ENCODE measurements at places on chromosomes 13 and 19.

DNA sequence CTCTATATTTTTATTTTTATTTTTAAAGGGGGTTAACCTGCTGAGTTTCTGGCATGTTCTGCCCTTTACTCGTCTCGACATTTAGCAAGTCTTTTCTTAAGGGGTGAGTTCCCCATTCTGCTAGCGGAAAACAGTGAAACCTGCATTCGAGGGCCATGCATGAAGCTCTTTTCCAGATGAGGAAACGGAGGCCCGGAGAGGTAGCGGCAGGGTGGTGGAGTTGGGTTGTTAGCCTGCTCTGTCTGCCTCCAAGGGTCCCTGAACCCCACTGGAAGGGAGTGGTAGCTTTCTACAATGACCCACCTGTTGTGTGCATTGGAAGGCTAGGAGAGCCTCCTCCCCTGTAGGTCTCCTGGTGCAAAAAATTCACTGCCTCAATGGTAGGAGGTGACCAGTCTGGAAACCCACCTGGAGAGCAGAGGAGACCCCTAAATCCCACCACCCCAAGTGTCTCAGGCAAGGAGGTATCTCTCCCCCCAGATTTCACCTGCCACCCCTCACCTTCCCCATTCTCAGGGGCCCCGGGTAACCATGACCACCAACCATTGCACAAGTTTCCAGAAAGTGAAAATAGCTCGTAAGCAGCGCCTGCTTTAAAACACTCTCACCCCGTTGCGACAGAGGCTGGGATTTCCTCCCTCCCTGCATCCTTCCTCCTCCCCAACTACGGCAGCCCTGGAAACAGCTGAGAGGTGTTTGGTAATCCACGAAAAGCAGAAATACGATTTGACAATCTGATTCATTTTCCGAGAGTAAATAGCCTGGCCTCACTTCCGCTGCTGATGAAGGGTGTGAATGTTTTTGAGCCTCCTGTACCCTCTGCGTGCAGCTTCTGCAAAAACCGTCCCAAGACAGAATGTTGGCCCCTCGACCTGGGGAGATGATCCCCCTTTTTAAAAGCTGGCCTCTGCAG is 3.5 kb downstream of the KLF2 start:
- DNase-seq = peak; percentile 35

- DNase-seq = no peak
Observed at GRCh38 chr19:38072776-38073750, 151.0 kb downstream of the DPF1 start.

DNA sequence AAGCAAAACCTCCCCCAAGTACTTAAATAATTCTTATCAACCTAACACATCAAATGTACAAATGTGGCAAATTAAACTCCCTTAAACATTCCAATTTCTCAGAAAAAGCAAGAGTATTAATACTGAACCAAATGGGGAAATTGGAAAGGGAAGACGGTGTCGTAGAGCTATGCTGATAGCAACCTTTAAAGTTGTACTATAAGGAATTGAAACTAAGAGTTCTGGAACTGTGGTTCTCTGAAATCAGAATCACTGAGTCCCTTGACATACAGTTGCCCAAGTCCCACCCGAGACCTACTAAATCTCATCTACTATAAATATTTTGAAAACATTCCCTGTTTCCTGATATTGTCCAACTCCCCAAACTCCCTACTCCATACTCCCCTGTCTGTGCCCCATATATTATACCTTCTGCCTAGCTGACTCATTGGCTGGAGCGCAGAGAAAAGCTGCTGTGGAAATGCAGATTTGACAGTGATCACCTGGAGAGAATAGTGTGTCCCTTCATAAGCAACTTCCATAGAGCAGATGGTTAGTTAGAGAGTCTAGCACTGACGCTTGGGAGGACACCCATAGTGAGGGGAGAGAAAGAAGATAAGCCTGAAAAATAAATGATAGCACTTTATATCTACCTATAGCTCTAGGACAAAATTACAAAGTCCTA is 51.4 kb upstream of the ITM2B start:
- DNase-seq = peak; percentile 89

DNA sequence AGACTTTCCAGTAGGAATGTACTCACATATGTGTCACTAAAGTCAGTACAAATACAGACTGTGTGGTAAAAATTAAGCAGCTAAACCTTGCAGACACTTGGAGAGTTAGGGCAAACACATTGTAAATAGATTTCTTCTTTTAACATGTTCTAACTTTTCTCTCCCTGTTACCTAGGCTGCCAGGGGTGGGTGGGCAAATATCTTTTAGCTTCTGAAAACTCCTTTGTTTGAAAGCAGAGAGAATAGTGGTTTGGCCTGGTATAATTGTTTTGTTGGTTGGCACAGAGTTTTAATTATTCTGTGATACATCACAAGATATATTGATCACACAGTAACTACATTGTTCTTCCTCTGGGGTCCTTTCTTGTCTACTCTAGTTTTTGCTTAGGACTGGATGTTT is 289.8 kb upstream of the DACH1 start:
- DNase-seq = no peak

DNA sequence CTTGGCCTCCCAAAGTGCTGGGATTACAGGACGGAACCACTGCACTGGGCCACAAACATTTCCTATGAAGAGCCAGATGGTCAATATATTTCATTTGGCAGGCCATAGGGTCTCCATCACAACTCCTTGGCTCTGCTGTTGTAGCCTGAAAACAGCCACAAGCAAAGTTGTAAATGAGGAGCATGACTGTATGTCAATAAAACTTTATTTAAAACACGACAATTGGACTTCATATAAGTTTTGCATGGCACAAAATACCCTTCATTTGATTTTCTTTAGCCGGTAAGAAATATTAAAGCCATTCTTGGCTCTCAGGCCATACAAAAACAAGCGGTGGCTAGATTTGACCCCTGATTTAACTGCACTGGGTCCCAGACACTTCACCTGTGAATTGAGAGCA is 3.1 kb upstream of the FPR1 start:
- no peak for DNase-seq

DNA sequence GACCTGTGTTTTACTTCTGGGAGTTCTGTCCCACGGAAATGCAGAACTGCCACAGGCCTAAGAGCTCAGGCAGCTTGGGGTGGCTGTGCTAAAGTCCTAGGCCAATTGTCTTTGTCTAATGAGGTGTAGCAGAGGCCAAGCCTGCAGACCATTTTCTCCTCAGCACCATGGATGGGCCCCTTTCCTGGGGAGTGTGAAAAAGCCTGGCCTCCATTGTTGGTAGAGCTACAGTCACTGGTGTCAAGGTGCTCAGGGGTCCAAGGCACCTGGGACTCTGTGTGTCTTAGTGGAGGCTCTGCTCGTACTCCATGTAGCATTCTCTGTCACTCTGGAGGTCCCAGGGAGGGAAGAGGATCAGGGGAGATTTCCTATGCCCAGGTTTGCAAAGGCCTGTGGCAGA is 329.6 kb downstream of the SLITRK5 start:
- no peak for DNase-seq

- no peak for DNase-seq
Observed at GRCh38 chr19:48842789-48843162, 6.5 kb upstream of the HSD17B14 start.

GRCh38 chr13:25762281-25762680 is 289.5 kb downstream of the SHISA2 start:
- DNase-seq = no peak

- DNase-seq = no peak
Observed at GRCh38 chr19:47353307-47353712, 4.2 kb downstream of the DHX34 start.

DNA sequence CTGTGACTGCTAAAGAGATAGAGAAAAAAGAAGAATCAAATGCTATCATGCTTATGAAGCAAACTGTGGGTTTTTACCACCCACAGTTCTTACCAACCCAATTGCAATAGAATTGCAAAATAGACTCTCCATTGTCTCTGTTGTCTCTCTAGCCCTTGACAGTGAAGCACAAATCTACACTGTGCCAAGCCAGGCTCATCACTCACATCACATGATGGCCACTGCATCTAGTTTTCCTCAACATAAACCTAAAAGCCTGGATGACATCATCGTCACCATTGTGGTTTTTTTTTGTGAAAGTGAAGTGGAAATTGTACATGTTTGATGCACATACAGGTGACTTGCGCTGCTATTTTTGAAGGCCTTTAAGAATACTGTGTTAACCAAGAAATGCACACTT is 56.1 kb downstream of the KL start:
- DNase-seq = no peak

GRCh38 chr13:27199211-27199610 is 27.6 kb upstream of the USP12 start:
- no peak for DNase-seq

GRCh38 chr13:77919246-77919920 is 752 bp upstream of the EDNRB start:
- DNase-seq = no peak

DNA sequence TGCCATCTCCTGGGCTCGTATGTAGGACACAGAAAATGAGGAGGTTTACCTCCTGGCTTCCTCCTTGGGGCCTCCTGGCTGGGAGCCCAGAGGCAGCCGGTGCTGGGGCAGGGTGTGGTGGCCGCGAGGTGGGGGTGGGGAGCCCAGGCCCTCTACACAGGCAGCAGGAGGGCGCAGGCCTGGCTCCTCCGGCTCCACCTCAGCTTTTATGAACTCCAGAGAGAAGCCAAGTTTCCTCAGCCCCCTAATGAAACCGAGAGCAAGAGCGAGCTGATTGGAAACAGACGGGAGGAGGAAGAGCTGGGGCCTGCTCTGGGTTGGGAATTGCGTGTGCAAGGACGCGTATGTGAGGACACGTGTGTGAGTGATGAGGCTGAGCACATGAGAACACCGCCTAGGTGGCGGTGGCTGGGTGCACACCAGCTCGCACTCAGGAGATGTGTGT is 23.1 kb downstream of the LYL1 start:
- no peak for DNase-seq

- no peak for DNase-seq
Observed at GRCh38 chr19:50327461-50328223, 1.5 kb downstream of the KCNC3 start.

- no peak for DNase-seq
Observed at GRCh38 chr13:77595166-77595810, 59.8 kb downstream of the SCEL start.

- DNase-seq = no peak
Observed at GRCh38 chr13:76735641-76736040, 150.6 kb downstream of the KCTD12 start.

- no peak for DNase-seq
Observed at GRCh38 chr19:50796128-50796633, 6.0 kb downstream of the ACP4 start.

DNA sequence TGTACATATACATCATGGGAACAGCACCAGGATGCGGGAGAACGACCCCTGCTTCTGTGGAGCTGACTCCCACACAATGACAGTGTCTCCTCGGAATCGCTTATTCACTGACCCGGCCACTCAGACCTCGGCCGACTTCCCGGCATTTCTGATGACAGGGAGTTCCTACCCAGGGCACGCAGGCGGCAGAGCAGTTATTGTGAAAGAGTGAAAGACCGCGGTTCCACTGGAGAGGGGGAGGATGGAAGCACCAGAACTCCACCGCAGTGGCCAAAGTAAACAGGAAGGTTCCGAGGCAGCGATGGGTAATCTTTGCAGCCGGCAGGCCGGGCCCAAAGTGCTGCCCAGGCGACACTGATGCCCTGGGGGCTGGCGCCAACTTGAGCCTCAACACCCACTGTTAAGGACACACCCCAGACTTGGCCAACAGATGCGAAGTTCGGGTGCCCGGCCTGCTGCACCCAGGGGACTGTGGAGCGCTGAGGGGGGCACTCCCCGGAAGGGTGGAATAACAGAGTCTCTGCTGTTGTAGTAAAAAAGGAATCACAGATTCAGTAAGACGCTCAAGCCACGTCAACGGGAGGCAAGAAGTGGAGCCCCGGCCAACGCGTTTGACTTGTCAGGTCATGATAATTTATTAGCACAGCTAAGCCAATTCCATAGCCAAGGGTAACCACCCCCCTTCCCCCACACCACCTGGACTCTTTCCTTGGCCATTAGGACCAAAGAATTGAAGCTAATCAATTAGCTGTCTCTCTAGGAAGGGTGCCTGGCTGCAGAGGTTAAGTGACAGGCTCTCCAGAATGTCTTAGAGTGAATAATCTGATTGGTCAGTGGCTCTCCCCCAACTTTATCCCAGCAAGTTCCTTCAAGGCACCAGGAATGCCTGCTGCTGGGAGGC is 5.8 kb downstream of the MLLT1 start:
- peak; percentile 59 for DNase-seq

DNA sequence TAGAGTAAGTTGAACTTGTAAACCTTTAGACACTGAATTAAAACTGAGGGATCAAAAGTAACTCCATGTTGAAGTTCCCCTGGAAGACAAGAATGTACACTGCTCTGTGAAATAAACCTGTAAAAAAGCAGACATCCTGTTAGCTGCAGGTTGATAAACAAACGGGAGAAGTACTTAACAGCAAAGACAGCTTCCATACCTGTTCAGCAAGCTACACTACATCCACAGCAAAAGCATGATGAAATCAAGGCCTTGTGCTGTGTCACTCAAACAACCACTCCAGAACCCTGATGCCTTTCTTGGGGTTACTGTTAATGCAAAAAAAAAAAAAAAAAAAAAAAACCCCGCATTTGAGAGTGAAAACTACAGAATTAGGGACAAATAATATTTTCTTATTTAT is 20.8 kb downstream of the ANKRD10 start:
- no peak for DNase-seq

DNA sequence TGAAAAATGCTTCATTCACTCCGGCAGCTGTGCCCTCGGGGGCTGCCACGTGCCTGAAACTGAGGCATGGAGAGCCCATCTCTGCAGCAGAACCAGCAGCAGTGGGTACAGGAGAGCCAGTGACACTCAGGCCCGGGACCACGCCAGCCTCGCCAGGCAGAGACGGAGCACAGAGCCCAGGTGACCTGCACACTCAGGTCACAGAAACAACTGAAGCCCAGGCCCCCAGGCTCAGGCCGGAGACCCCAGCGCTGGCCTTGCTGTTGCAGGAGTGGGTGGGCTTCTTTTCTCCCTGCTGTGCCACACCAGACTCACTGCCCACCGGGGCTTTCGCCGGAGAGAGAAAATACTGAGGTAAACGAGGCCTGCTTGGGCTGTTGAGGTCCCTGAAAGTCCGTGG is 117.3 kb downstream of the SOX1 start:
- no peak for DNase-seq

- DNase-seq = no peak
Observed at GRCh38 chr19:37989855-37990254, 82.8 kb downstream of the SIPA1L3 start.

GRCh38 chr19:33488826-33489225 is 32.8 kb downstream of the PEPD start:
- no peak for DNase-seq

DNA sequence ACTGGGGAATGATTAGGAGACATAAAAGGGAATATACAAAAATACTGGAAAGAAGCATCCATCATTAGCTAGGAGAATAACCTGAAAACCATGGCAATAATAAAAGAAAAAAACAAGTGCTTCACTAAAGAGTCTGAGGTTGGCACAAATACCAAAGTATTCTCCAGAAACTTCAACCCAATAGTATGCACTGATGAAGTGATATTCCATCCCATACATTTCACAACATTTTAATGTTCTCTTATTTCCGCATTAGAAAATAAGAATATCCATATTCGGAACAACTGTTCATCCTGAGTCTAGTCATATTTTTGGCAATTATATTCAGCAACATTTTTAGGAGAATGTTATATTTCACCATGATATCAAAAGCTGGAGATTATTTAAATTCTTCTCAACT is 116.2 kb downstream of the POSTN start:
- DNase-seq = no peak

GRCh38 chr13:20161951-20162300 is 1.1 kb upstream of the GJA3 start:
- DNase-seq = no peak
